ENCODE measurements at places on chromosomes 3 and 15. TPM values are rescaled to one million over a fixed set of nuclear protein-coding genes. Genes with fewer than 3 reads are reported as not detected.

CKMT1A gene
- polyA plus RNA-seq, result 19.9 TPM

SPG21 gene
- polyA plus RNA-seq, result 115 TPM

FAM43A gene
- polyA plus RNA-seq, result 5.0 TPM

ASB14 gene
- polyA plus RNA-seq, result not detected

ERC2 gene
- 0.92 TPM for polyA plus RNA-seq

CADPS gene
- polyA plus RNA-seq, result not detected

SAMD7 gene
- polyA plus RNA-seq, result not detected

CAMKV gene
- not detected for polyA plus RNA-seq

DNA sequence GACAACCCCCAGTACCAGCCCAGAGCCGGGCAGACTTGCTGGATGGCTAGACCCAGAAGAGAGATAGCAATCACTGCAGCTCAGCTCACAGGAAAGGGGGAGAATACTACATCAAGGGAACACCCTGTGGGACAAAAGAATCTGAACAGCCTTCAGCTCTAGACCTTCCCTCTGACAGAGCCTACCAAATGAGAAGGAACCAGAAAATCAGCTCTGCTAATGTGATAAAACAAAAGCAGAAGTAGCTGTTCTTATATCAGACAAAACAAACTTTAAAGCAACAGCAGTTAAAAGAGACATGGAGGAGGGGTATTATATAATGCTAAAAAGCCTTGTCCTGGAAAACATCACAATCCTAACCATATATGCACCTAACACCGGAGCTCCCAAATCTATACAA lies 283.3 kb downstream of the KLF13 start:
- DNase-seq, result no peak

- DNase-seq, result no peak
Observed at GRCh38 chr3:3618623-3619022, 180.6 kb upstream of the LRRN1 start.

GRCh38 chr3:161851941-161852566 lies 355.4 kb downstream of the OTOL1 start:
- peak; percentile 52 for DNase-seq

- DNase-seq, result no peak
Observed at GRCh38 chr3:106176734-106177133, 307.9 kb upstream of the CBLB start.

GRCh38 chr3:89145995-89146394 lies 38.6 kb downstream of the EPHA3 start:
- no peak for DNase-seq

GRCh38 chr15:85094685-85095084 lies 113.0 kb downstream of the PDE8A start:
- DNase-seq, result no peak

DNA sequence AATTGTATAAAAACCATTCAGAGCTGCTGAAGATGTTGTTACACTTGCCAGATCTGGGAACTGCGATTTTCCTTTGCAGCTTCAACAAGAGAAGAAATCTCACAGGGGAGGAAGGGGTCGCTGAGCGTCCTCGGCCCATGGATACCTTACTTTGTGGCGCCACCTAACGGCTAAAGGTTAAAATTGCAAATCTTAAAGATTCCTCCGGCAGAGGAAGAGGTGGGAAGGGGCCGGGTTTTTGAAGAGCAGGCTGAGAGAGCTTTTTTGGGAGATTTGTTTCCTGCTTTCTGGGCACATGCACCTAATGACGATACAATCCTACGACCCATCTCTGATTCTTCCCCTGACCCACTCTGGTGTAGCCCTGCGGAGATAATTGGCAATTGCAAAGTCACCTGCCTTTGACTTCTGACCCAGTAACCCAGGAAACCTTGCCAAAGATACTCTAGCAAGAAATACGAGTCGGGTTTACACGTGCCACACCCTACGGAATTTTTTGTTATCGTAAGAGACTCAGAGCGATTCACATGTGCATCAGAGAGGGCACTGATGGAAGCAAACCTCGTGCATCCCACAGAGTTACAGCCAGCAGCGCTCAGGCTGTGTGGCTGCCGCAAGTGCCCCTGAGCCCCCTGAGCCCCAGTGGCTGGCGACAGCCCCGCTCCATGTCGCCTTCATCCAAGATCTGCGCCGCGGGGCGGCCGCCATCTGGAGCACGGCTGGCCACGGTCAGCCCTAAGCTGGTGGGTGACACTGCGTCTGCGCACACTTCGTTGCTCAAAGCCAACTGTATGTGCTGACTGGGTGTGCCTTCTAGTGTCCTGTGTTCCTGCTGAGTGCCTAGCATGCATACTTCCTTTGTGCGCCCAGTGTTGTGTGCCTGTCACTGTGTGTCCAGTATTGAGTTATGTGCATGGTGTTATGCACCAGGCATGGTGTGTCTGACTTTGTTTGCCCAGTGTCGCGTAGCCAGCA lies 55.2 kb upstream of the CHRNA7 start:
- peak; percentile 69 for DNase-seq

DNA sequence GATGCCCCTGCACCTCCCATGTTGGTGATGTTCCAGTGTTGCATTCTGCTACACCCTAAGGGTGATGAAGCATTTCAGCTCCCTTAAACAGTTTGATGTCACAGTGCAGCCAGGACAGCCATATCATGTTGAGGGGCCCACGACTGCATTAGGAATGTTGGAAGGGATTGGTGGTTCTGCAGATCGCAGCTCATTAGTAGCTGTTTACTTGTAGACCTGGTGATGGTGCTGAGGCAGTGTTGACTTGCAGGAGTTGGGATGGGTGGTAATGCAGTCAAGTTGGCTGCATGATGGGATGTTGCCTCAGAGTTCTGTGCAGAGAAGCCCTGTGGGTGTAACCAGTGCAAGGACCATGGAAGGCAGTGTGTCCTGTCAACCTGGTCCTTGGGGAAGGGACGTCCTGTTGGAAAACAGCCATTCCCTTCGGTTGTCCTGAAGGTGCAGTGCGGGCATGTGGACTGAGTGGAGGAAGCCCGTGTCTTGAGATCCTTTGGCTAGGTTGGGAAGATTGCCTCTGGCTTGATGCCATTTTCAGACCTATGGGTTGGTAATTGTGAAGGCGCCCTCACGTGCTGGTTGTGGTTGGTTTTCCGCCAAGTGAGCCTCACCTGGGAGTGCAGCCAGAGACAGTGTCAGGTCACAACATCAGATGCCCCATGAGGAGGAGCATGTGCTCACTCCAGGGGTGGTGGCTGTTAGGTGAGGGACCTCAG lies 100.7 kb downstream of the SNRPN start:
- DNase-seq, result peak; percentile 13

- peak; percentile 27 for DNase-seq
Observed at GRCh38 chr3:172808969-172809546, 58.5 kb downstream of the ECT2 start.

GRCh38 chr3:160154033-160154432 lies 71.2 kb upstream of the C3orf80 start:
- no peak for DNase-seq
